ENCODE measurements at places on chromosomes 16 and 17. TPM values are rescaled to one million over a fixed set of nuclear protein-coding genes. Genes with fewer than 3 reads are reported as not detected.

DNA sequence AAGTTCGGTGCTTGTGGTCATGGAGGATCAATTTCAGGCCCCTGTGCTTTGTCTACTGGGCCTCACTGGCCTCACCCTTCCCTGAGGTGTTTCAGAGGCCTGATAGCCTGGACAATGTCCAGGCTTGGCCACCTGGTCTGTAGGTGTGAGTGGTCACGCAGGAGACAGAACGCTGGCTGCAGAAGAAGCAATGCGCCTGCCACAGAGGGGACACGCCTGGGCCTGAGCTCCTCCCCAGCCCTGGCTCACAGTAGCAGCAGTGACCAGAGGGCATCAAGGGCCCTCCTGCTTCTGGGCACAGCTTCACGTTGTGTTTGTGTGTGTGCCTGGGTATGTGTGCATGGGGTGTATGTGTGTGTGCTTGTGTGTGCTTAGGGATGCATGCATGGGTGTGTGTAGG, 1.9 kb upstream of the PITPNM3 start:
- no peak overlapping the region for H3K4me3 ChIP-seq
- no peak overlapping the region for H3K27ac ChIP-seq
- peaks cover 2% of the 10 kb centered on the region for H3K36me3 ChIP-seq
- peaks cover 62% of the 10 kb centered on the region for H3K27me3 ChIP-seq

GRCh38 chr17:332558-333322, 19.9 kb downstream of the RPH3AL start:
- peaks cover 36% of the 10 kb centered on the region for H3K27me3 ChIP-seq
- no peak overlapping the region for H3K4me3 ChIP-seq
- DNase-seq: no peak
- no peak overlapping the region for H3K27ac ChIP-seq
- H3K36me3 ChIP-seq: no peaks in the 10 kb centered on the region

The PRR35 gene
- total RNA-seq: not detected

The XPO6 gene
- 308 TPM for total RNA-seq

The ICAM2 gene
- 113 TPM for total RNA-seq

The ODAD4 gene
- total RNA-seq: 4.3 TPM

DNA sequence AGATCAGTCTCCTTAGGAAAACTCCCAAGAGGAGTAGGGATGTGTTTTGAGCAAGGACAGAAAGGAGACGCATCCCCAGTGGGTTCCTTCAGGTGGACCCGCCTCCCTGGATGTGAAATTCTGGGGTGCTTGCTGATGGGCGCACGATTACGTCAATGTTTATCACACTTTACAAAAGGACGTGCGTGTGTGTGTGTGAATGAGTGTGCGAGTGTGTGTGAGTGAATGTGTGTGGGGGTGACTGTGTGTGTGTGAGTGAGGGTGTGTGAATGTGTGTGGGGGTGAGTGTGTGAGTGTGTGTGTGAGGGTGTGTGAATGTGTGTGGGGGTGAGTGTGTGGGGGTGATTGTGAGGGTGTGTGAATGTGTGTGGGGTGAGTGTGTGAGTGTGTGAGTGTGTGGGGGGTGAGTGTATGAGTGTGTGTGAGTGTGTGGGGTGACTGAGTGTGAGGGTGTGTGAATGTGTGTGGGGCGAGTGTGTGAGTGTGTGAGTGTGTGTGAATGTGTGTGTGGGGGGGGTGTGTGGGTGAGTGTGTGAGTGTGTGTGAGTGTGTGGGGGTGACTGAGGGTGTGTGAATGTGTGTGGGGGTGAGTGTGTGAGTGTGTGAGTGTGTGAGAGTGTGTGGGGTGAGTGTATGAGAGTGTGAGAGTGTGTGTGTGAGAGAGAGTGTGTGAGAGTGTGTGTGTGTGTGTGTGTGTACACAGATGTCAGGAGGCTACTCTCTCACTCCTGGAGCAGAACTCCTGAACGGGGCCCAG, 4.1 kb upstream of the TRARG1 start:
- peaks cover 9% of the 10 kb centered on the region for H3K4me1 ChIP-seq
- no peak for DNase-seq
- peaks cover 6% of the 10 kb centered on the region for H3K27me3 ChIP-seq
- peak overlapping the region; percentile 57 for H3K4me3 ChIP-seq

The SDR42E1 gene
- 4.9 TPM for total RNA-seq

- peak overlapping the region; percentile 81 for H3K27ac ChIP-seq
- H3K4me3 ChIP-seq: no peak overlapping the region
- peaks cover 16% of the 10 kb centered on the region for H3K36me3 ChIP-seq
- no peaks in the 10 kb centered on the region for H3K27me3 ChIP-seq
- H3K4me1 ChIP-seq: peaks cover 41% of the 10 kb centered on the region
- no peak for DNase-seq
Observed at GRCh38 chr17:68518063-68518815, 6.0 kb downstream of the PRKAR1A start.

The SULT1A3 gene
- total RNA-seq: 28.8 TPM

GRCh38 chr16:67718668-67719047, 458 bp downstream of the GFOD2 start:
- no peak for DNase-seq
- H3K27me3 ChIP-seq: no peaks in the 10 kb centered on the region

DNA sequence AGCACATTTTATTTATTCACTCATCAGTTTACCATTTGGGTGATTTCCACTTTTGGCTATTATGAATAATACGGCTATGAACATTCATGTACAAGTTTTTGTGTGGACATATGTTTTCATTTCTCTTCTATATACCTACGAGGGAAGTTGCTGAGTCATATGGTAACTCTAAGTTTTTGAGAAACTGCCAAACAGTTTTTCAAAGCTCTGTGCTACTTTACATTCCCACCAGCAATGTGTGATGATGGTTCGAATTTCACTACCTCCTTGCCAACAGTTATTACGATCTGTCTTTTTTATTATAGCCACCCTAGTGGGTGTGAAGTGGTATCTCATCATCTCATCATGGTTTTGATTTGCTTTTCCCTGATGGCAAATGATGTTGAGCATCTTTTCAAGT, 63.7 kb upstream of the MRTFB start:
- peaks cover 9% of the 10 kb centered on the region for H3K4me1 ChIP-seq
- no peak for DNase-seq
- no peak overlapping the region for H3K27ac ChIP-seq
- H3K36me3 ChIP-seq: no peaks in the 10 kb centered on the region
- H3K4me3 ChIP-seq: no peak overlapping the region

DNA sequence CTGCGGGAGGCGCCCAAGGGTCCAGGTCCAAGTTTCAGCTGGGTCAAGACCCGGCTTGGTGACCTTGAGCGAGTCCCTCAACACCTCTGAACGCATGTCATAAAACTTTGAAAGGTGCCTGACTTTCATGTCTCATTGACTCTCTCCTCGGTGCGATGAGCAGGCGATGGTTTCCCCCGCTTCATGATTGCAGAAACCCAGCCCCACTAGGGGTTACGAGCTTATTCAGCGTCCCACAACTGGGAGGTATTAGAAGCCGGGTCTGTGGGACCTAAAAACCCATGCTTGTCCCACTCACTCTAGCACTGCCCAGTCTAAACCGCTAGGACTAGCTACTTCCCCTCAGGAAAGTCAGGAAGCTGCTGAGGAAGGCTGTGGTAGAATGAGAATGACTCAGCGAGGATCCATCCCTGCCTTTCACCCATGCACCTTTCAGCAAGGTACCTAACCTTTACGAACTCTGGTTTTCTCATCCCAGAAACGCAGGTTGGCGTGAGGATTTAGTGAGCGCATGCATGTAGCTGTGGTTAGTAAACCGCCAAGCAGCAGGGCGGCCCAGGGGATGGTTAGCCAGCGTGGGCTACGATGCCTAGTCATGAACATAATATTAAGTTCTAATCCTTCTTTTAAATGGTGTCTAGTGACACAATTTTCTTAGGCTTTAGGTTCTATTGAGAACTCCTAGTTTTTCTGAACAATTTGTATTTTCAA, 26.2 kb upstream of the RFFL start:
- H3K4me1 ChIP-seq: peaks cover 29% of the 10 kb centered on the region
- no peaks in the 10 kb centered on the region for H3K36me3 ChIP-seq
- peak overlapping the region; percentile 98 for H3K27ac ChIP-seq
- peak overlapping the region; percentile 87 for H3K4me3 ChIP-seq
- DNase-seq: peak; percentile 31

Measured in T-helper 17 cell (primary cell).